ENCODE measurements at places on chromosomes 5 and 9.

DNA sequence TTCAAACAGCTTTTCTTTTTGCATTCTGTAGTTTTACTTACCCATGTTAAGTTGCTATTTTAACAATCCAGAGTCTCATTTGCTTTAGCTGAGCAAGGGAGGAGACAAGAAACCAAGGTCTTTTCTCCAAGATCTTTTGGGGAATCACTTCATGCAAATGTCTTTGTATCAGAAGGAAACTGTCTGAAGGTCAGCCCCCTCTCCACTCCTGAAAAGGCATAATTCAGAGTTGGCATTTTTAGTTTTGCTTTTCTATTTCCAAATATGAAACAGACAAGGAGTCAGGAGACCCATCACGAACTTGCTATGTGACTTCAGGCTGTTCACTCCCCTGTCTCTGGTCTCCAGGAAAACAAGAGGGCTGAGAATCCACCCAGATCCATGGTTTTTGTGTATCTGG is 12.3 kb upstream of the TNFSF15 start:
- DNase-seq, result no peak

DNA sequence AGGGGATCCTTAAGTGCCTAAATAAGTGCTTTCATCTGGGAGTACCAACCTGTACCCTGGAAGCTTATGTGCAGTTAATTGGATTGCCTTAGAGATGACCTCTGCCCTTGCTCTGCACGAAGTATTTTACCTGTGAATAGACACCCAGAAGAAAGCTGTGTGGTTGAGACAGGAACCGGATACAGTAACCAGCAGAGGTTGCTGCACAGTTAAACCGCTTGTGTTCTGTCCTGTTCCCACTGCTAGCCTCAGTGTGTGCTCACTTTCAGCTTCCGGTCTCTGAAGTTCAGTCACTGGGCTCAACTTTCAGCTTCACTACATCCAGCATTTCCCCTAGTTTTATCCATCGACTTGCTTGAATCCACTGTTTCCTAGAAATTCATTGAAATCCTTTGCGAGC is 185.3 kb downstream of the FAM170A start:
- DNase-seq, result no peak

- DNase-seq, result peak; percentile 37
Observed at GRCh38 chr5:149450199-149450598, 71.1 kb upstream of the IL17B start.

DNA sequence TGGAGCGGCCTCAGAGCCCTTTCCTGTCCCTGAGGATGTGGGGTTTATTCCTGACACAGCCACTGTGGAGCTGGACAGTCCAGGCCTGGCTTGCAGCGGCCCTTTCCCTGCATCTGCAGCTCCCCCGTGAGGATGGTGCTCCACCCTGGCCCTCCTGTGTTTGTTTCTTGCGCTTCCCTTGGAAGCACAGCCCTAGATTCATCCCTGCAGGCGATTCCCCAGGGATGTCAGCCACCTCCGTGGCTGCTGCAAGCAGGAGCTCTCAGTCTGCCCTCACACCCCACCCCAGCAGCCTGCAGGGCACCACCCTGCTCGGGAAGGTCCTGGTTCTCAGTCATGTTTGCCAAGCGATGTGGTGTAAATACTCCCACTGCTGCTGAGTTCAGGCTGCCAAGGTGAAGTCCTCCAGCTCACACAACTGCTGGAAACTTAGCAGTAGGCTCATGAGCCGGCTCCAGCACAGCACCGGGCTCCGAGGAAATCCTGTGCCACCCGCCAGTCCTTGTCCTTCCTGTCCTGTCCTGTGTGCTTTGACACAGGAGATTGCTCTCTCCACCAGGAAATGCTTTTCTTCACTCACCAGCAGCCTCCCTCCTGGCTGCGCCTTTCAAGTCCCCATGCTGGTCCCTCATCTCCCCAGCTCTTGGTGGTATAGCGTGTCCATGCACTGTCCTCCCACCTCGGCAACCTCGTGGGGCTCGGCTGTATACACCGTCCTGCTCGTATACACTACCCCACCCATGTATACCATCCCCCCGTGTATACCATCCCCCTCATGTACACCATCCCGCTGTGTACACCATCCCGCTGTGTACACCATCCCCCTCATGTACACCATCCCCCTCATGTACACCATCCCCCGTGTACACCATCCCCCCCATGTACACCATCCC is 16.2 kb downstream of the ROPN1L start:
- DNase-seq, result no peak

All from lower leg skin (tissue), 4 donors.